Bronchial smooth muscle cell (primary cell): ENCODE measurements at places on chromosomes 2 and 18. TPM values are rescaled to one million over a fixed set of nuclear protein-coding genes. Genes with fewer than 3 reads are reported as not detected.

The BAZ2B gene
- total RNA-seq, result 53.0 and 65.8 TPM in 2 replicates

The IL1RL1 gene
- 0.17 and 0.32 TPM in 2 replicates for total RNA-seq

The HES6 gene
- 0.34 and 0.47 TPM in 2 replicates for total RNA-seq

The TUBB8B gene
- not detected in 2 replicates for total RNA-seq

The KANSL1L gene
- total RNA-seq, result 14.5 and 19.0 TPM in 2 replicates
